DMS79 (cell line): ENCODE measurements at places on chromosomes 2 and 18.
A peak's percentile ranks its signal among the peaks of the same experiment; 100 is the strongest.

- DNase-seq: no peak
Measured at GRCh38 chr18:70121842-70122241, 83.6 kb downstream of the RTTN start.

DNA sequence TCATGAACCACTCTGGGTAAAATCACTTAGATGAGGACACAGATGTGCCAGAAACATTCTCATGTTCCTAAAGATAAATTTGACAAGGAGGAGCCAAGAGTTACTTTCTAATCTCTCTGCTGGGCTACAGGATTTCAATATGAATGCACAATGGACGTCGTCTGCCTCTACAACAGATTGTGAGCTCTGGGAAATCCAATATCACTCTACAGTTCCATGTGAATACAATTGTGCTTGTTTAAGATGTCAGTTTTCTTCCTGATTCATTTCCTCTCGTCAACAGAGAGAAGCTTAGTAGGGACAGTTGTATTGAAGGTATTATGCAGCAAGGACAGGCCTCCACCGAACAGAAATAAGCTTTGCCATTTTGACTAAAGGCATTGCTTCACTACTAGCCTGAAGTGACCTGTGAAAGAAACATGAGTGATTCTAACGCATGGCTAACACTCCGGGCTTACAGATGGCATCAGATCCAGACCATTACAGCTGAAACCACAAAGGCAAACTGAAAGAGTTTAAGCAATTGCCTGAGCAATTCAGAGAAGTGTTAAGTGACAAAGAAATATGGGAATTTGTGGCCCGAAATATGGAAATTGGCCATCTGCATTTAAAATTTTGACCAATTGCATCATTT is 1591.5 kb downstream of the LRP1B start:
- no peak for DNase-seq

DNA sequence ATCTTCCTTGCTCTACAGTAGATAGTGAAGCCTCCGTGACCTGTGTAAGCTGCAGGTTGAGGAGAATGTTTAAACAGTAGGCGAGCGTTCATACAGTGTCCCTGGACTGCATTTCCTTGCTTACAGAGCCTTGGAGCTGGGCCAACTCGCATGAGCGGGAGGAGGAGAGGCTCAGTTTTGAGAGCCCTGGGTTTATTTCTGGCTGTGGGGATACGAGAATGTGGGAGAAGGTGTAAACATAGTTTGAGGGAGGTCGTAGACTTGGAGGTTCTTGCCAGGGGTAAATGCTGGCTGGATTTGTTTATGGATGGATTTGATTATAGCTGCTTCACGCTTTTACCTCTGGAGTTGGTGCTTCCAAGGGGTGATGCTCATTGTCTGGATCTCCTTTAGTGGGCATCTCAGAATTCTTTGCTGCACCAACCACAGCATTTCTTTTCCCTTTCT is 20.8 kb downstream of the CRIM1 start:
- DNase-seq: no peak

- DNase-seq: no peak
Measured at GRCh38 chr2:22855081-22855480, 529.9 kb upstream of the KLHL29 start.

DNA sequence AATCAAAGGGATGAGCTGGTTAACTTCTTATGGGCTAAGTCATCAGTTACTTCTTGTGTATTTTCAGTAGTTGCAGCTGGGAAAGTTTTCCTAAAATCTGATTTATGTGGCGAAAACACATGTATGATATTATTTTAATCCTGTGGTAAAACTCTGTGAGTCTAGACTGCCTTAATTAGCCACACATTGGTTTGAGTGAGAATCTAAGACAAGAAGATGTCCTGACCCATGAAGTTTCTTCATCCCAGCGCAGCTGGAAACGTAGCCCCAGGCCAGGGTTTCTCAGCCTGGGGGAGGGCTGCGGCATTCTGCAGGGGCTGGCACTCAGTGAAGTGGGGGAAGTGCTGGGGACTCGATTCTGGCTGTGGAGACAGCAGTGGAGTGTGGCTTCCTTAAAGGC is 44.7 kb upstream of the INHBB start:
- no peak for DNase-seq

GRCh38 chr2:188628989-188629752 is 337.5 kb downstream of the GULP1 start:
- no peak for DNase-seq

DNA sequence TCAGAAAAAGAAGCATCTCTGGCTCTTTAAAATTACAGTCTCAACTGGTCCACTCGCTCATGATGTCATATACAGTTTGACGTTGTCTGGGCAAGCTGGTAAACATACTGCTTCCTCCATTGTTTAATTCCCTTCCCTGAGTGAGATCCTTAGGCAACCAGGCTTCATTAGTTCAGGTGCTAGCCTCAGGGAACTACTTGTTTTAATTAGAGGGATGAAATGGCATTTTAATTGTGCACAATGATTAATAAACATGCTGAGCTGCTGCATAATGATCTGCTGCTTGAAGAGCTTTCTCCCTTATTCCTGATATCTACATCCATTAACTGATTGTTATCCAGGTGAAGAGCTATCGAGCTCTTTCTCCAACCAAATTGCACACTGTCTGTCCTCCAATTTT is 195.6 kb upstream of the ETAA1 start:
- no peak for DNase-seq

DNA sequence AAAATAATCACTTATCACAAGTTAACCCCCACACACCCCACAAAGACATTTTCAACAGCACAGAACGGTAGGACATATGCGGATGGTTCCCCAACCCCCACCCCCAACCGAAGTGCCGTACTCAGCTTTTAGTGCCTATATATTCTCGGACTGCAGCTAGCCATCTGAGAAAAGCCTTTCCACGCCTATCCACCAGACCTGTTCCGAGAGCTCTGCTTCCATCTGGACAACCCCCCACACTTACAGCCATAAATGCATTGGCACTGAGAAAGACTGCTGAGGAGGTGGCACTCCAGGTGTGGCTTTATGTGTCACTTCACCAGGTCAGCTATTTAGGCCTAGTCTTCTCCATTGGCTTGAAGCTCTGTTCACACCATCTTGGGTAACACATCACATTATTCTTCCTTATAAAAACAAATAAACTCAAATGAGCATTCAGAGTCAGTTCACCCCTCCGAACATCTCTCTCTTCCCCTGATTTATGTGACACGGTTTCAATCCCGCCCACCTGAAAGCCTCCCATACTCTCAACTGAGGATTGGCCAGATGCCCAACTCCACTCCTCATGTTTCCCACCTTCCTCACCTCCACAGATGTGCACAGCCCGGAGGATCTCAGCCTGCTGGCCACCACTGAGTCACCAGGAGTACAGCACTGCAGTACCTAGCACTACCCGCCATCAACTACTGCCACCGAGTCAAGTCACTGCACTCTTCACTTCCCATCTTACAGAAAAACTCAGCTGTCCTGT is 127.4 kb downstream of the CACNB4 start:
- DNase-seq: no peak

DNA sequence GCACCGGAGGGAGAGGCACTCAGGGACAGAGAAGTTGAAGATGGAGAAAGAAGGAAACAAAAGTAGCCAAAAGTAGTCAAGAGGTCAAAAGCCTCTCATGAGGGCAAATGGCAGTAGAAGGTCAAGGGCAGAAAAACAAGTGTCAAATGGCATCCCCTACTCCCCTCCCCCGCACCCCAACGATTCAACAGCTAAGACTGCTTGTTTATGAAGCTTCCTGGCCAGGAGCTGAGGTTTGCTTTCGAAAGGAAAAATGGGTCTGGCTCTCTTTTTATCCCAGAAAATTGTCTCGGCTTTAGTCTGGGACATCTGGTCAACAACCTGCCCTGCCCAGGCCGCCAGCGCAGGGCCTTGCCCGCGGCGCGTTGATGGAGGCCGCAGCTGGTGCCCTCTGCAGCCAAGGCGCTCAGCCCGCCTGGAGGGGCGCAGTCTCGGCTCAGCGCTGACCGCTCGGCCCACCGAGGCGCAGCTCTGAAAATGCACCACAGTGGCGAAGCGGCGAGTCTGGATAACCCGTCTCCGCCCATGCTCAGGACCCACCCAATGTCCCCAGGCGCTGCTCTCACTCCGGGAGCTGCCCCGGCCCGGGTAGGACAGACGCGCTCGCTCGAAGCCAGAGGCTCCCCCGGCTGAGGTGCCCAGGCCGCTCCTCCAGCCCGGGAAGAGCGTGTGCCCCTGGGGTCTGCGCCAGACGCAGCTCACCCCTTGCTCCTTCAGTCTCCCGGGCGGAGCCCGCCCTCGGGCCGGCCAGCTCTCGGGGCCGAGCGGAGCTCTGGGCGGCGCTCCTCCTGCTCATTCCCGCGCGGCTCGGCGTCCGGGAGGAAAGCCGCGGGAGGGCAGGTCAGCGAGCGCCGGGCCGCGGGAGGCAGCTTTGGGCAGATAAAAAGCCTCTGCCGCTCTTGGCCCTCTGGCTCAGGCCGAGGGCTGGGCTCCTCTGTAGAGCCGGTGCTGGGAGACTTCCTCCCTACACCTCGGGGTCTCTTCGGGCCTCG is 1.8 kb upstream of the TBR1 start:
- DNase-seq: peak; percentile 45

GRCh38 chr18:41466436-41467160 is 488.4 kb upstream of the PIK3C3 start:
- DNase-seq: no peak

- DNase-seq: no peak
Measured at GRCh38 chr2:170582751-170583463, 132.2 kb upstream of the SP5 start.
